ENCODE measurements at places on chromosomes 7 and 10.

DNA sequence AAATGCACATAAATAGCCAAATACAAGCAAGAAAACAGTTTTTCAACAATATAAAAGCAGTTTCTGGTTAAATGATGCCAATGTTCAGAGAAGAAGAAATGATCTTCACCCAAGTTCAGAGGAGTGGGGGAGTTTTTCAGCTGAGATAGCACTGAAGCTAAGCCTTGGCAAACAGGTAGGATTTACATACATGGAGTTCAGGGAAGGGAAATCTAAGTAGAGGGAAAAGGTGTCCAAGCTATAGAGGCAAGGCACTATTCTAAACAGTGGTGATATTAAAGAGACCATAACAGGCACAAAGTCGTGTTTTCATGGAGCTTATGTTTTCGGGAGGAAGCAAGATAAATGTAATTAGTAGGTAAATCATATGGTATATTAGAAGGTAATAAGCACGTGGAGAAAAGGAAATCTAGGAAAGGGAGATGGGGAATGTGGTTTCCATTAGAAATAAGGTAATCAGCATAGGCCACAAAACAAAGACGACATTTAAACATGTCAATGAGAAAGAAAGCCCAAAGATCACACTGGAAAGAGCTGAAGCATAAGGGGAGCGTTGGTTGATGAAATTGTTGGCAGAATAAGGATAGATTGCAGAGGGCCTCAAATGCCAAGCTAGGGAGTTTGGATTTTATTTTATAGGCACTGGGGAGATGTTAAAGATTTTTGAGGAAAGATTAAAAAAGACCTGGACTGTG lies 704.3 kb downstream of the MAGI2 start:
- DNase-seq, result no peak

GRCh38 chr10:92124020-92124419 lies 166.9 kb downstream of the CPEB3 start:
- DNase-seq, result no peak

DNA sequence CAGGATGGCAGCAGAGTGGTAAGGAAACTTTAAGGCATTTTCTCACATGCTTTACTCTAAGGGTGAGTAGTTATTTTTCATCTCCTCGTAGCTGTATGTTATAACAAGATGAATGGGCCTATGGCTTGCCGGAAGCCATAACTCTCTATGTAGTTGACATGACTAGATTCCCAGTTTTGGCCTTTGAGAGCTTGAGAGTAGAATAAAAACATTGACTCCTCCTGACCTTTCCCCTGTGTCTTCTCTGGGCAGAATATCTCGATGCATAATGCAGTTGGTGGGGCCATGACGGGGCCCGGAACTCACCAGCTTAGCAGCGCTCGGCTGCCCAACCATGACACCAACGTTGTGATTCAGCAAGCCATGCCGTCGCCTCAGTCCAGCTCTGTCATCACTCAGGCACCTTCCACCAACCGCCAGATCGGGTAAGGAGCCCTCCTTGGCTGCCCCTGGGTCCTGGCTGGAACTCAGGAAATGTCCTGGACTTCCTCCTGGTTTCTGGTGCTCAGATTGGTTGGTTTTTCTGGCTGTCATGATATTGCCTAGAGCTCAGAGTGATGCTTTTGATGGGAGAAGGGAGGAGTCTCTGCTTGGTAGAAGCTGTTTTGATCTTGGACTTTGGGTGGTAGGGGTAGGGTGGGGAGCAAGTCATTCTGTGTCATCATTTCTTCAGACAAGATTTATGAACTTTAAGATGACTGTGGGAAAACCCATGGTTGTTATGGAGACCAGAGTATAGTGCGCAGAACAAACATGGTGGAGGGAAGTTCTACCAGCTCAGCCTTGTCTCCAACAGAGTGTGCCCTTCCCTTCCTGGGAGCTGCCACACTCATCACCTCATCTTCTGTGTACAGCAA lies 158.0 kb downstream of the CREB5 start:
- DNase-seq, result no peak

- DNase-seq, result peak; percentile 71
These were observed 73.3 kb downstream of the PRPF18 start for GRCh38 chr10:13659887-13660550.

DNA sequence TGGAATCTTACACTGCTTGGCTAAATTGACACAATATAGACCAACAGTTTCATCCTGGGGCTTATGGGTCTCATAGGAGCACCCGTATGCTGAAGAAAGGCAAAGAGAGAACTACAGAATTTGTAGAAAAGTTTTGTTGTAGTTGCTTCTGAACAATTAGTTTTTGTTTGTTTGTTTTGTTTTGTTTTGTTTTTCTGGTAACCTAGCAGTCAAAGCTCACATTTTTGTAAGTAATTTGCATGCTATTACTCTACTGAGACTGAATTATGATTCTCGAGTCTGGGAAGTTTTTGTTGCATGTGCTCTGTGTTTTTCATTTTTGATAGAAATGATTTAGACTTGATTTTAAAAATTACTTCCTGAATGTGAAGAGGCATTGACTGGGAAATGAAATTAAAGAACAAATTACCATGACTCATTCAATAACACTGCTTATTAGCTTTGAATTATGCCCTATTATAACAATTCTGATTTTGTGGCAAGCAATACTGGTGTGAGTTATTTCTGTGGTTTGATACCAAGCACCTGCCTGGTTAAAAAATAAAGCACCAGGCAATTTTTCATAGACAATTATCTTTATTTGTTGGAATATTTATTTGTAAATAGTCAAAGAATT lies 438 bp downstream of the LSMEM1 start:
- no peak for DNase-seq

DNA sequence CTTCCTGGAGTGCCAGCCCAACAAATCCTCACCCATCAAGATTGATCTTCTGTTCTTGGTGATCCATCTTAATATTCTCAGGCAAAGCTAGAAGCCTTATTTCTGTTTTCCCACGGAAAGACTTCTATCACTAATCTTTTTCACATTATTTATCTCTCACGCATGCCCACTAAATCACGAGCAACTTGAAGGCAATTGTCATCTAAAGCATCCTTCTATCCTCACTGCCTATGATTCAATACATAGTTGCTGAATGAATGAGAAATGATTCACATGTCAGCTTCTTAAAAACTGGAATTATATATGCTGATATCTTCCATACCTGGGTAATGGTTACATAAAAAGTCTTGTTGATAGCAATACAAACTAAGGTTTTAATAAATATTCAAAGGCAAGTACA lies 12.6 kb upstream of the COL1A2 start:
- no peak for DNase-seq

DNA sequence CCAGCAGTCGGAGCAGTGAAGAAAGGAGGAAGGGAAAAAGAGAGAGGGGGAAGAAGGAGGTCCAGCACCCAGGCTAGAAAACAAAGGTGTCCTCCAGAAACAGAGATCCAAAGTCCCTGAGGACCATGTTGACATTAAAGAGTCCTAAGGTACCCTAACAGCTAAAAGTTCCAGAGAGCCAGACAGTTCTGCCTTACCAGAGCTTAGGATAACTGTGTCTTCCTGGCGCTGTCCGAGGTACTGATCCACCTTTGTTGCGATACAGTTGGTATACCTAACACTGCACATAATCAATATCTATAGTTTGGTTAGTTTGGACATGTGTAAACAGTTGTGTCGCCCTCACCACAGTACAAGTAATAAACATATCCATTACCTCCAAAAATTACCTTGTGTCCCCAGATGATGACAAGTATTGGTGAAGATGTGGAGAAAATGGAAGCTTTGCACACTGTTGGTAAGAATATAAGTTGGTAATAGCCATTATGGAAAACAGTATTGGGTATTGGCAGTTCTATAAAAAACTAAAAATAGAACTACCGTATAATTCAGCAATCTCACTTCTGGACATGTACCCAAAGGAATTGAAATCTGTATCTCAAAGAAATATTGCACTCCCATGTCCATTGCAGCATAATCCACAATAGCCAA lies 59.8 kb downstream of the GRID1 start:
- DNase-seq, result no peak

- DNase-seq, result peak; percentile 37
These were observed 789.0 kb downstream of the PHTF2 start for GRCh38 chr7:78587443-78588044.

- no peak for DNase-seq
These were observed 177.9 kb downstream of the PDE1C start for GRCh38 chr7:31892099-31892829.

DNA sequence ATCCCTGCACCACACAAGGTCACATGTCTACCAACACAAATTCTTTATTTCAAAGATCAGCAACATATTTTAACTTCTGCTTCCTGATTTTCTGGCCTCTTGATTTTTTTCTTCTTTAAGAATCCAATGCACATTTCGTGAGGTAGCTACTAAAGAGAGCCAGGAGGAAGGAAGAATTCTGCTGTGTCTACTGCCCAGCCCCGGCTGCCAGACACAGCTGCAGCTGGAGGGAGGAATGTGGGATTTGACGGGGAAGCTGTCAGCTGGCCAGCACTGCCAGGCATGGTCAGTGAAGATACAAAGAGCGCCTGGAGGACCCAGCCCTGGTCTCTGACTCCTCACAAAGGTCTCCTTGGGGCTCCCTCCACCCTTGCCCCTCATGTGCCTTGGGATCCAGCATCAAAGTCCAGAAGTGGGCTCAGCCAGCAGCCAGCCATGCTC lies 6.9 kb upstream of the AOC1 start:
- no peak for DNase-seq

DNA sequence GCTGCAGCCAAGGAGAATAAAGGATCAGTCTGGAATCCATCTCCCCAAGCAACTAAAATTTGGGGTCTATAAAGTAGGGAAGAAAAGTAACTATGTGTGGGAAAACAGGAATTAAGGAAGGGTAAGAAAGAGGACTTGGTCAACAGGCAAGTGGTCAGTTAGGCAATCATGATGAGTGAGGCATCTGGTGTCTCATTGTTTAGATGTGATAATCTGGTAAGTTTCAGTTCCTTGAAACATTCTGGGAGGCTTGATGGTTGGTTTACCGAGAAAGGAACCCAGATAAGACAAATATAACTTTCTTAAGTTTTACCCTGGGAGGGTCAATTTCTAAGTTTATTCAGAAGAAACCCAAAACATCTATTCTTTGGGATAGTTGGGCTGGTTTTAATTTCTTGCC lies 22.3 kb downstream of the HYAL4 start:
- no peak for DNase-seq

DNA sequence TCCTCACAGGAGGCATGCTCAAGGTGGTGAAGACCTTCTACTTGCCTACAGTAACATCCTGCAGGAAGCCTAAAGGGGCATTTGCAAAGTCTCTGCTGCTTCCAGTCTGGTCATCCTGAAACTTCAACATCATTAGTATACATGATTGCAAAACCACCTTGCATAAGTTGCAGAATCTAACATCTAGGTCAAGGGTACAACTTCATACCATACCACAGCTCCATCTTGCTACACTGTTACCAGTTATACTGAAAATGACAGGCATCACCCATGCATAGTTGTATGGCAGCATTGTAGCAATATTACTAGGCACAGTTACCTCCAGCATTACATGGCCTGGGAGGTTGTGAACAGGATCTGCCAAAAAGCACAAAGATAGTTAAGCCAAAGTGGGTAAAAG lies 13.7 kb upstream of the MACROH2A2 start:
- no peak for DNase-seq

GRCh38 chr7:67301667-67302066 lies 305.0 kb downstream of the TYW1 start:
- DNase-seq, result no peak

GRCh38 chr10:107413971-107414370 lies 249.5 kb upstream of the SORCS1 start:
- no peak for DNase-seq

- peak; percentile 50 for DNase-seq
These were observed 124.4 kb downstream of the PON1 start for GRCh38 chr7:95199779-95200558.

- DNase-seq, result peak; percentile 74
These were observed at the start of gene TET1 for GRCh38 chr10:68560186-68560942. TET1 (plus strand) TSS chr10:68560337; CDS start chr10:68572339, 12,002 bp downstream.

DNA sequence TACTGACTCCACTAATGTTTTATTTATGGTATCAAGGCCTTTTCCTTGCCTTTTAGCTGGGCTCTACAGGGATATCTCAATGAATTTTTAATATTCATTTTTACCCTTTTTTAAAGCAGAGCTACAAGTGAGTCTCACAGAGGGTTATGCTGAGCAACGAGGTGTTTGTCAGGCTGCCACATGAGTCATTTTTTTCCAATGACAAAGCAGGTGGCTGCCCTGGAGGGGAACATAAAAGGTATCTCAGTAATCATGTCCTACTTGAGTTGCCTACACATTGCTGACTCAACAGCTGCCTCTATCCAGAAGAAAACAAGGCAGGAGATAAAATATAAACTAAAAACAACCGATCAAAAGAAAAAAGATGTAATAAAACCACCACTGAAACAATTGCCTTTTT lies 1004.9 kb upstream of the POT1 start:
- DNase-seq, result no peak

Data from HEK293T (cell line).